Left lung (tissue), 14 donors: ENCODE measurements at places on chromosomes 7 and 10. TPM values are rescaled to one million over a fixed set of nuclear protein-coding genes. Genes with fewer than 3 reads are reported as not detected.

The FEZF1 gene
- not detected for total RNA-seq

The ANKRD22 gene
- total RNA-seq = 5.1 TPM

The HOXA3 gene
- 8.8 TPM for total RNA-seq

The ZCWPW1 gene
- total RNA-seq = 4.1 TPM

The CCDC3 gene
- total RNA-seq = 7.8 TPM

The PTN gene
- 2.1 TPM for total RNA-seq

The VSTM2A gene
- total RNA-seq = not detected

The EPHB4 gene
- 79.1 TPM for total RNA-seq

The OR2A1 gene
- total RNA-seq = not detected

The CPA4 gene
- 0.20 TPM for total RNA-seq

The TRUB1 gene
- total RNA-seq = 11.8 TPM

The TEX47 gene
- not detected for total RNA-seq

GRCh38 chr10:124049484-124049883 lies 43.9 kb downstream of the CHST15 start:
- no peak for DNase-seq

- no peak for DNase-seq
These were observed 99.1 kb downstream of the ALOX5 start for GRCh38 chr10:45473126-45473525.

DNA sequence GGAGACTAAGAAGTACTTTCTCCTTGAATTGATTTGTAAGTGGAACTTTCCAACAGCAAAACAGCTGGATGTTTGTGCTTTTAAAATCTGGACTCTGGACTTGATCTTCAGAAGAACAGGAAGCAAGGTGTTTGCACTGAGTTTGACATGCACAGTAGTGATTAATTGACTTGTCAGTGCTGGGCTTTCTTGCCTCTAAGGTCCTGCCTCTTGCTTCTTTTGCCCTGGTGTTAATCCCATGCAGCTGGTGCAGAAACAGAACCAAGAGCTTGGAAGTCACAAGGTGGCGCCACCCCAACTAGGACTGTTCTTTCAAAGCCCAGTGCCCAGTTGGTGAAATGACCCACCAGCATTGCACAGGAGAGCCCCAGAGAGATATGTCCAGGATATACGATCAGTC lies 66.8 kb upstream of the SEPHS1 start:
- DNase-seq = no peak

- DNase-seq = no peak
These were observed 146.5 kb downstream of the NOC3L start for GRCh38 chr10:94216201-94216600.

DNA sequence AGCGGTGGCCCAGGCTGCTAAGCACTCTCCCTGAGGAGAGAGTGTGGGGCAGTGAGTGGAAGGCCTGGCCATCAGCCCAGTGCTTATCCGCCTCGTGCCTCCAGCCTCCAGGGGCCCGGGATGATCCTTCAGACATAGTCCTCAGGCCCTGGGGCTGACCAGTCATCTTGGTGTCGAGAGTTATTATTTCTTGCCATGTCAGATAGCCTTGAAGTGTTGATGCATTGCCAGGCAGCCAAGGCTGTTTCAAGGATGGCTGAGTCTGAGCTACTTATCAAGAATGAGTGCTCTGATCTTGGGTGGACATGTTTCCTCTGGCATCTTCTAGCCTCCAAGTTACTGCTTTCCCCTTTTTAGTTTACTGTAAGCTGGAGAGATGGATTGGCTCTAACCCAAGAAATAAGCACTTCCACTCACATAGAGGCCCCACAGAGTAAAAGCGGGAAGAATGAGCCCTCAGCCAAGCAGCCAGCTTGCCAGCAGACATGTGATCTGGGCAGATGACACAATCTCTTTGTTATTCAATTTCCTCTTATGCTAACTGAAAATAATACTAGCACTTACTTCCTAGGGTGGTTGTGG lies 136.5 kb upstream of the NAMPT start:
- peak; percentile 83 for DNase-seq

- no peak for DNase-seq
These were observed 37.9 kb downstream of the HBP1 start for GRCh38 chr7:107206706-107207105.

- DNase-seq = no peak
These were observed 64.0 kb upstream of the DNAJB12 start for GRCh38 chr10:72418679-72419078.

GRCh38 chr7:84236398-84236797 lies 41.8 kb upstream of the SEMA3A start:
- DNase-seq = no peak

DNA sequence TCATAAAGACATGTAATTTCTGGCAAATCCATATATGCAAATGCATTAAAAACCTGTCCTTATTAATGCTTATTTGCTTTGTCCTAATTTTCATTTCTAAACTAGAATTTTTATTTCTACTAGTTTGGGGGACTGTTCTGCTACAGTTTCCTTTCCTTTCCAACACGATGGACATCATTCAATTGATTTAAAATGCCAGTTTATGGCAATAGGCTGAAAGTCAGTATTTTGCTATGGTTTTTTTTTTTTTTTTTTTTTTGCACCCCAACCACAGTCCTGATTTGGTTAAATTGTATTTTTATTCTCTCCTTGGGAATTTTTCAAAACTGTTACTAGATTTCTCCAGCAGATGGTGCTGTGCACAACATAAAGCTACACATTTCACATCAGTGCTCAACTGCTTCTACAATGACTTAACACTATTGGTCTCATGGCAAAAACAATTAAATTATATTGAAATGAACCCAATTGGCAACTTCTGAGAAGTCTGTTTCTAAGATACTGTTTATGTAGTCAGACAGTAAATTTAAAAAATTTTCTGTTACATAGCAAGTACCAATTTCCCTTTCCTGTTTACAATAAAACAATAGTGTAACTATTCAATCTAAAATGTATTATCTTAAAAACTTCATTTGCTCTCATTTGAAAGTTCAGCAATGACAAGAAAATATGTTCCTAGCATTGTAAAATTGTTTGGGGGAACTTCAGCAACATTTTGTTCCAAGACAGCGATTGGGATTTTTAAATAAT lies 193.8 kb upstream of the CCDC6 start:
- peak; percentile 69 for DNase-seq

DNA sequence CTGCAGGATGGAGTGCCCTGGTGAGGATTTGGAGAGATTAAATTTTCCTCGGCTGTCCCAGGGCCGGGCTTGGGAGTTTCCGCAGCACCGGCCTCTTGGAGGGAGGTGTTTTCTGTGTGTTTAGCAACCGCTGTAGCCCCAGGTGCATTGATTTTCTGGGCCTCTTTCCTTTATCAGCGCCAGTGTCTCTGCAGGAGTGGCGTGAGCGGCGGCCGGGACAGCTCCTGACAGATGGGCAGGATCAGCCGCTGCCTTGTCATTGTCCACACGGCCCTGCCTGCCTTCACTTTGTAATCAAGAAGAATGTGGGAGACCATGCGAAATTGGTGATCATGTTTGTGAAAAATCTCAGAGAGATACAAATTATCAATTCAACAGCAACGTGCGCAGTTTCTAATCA lies 32.4 kb downstream of the NKX6-2 start:
- DNase-seq = peak; percentile 9

- no peak for DNase-seq
These were observed 1.1 kb upstream of the GIMAP1 start for GRCh38 chr7:150715293-150715692.

DNA sequence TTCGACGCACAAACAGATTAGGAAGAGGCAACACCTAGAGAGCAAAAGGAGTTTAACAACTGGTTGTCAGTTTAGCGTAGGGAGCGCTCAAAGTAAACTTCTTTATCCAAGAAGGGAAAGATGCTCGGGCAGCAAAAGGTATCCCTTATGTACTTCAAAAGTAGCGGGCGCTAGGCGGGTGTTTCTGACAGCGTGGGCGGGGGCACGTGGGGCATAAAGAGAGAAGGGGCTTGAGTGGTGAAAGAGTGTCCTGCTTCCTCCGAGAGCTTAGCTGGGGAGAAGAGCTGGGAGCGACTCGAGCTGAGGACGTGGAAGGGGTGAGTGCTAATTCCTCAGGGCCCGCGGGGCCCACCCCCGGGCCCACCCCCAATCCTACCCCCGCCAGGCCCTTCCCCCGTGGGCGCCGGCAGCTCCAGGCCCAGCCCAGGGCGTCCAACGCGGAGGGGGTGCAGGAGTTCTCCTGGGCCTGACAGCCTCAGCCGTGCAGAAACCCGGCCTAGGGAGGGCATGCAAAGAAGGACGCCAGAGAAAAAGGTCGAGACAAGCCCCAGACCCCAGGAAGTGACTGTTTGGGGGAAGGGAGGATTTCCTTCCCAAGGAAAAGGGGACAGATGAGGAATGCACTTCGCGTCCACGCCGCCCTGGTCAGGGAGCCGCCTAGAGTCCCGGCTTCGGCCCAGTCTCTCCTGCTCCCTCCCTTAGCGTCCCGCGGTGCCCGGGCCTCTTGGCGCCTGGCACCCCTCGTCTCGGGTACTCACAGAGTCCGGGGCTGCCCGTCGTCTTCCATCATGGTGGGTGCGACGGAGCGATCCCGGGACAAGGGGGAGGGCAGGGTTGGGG lies 868 bp downstream of the TIAL1 start:
- peak; percentile 28 for DNase-seq

DNA sequence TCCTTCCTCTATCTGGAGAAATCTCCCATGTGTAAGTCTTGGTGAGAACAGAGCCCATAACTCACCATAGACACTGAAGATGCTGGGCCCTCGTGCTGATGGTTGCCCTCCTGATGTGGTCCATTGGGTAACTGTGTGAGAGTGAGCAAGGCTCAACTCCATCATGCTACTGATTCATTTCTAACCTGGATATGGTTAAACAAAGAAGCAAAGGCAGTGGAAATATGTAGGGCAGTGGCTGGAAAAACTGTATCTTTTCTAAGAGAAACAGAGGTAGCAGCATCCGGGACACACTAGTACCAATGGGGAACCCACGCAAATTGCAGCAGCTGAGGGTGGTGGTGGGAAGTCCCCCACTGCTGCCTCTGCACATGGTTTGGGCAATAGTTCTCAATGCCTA lies 221.7 kb downstream of the KLF6 start:
- DNase-seq = no peak

DNA sequence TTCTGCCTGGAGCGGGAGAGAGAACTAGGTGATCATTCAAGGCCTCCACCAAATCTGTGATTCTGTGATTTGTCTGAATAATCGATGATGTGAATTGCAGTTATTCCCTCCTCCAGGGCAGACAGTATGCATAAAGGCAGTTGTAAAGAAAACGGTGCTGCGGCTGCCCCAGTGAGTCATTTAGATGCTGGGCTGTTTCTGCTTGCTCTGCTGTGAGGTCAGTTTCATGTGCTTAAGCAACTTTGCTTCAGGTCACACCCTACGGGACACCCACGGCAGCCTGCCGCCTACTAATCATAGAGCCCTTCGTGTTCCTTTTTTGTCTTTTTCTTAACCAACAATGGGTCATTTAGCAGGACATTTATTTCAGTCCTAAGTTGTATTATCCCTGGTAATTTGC lies 158.1 kb upstream of the PITRM1 start:
- DNase-seq = no peak

DNA sequence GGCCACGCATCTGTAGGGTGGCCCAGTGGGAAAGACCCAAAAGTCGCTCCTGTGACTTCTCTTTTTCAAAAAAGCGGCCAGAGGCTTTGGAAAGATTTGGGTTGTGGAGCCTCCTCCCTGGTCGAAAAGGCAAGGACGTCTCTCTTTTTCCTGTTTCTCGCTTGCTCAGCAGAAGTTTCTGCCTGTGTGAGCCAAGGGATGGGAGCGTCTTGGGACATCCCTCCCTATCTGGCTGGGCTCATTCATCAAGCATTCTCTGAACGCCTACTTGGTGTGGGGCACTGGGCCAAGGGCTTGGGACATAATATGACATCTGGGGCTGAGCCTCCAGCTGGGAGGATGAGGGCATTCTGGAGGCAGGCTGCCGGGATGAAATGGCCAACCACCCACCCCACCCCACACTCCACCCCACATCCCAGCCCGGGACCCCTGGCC lies 120.9 kb downstream of the C10orf105 start:
- DNase-seq = peak; percentile 76

DNA sequence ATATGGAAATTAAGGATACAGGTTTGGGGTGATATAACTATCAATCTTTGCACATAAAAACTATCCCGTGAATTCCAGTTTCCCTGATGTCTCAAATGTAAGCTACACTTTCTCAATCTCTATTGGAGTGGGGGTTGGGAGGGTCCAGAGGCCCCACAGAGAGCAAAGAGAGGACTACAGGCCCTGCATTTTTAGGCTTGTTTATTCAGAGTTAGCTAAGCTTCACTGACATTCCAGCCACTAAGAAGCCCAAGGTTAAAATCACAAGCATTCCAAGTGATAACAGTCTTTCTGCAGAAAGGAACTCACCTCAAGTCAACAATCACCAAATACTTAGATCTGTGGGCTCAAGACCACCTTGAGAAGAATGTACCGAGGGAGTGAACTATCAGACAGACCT lies 31.6 kb upstream of the LAMB1 start:
- no peak for DNase-seq

DNA sequence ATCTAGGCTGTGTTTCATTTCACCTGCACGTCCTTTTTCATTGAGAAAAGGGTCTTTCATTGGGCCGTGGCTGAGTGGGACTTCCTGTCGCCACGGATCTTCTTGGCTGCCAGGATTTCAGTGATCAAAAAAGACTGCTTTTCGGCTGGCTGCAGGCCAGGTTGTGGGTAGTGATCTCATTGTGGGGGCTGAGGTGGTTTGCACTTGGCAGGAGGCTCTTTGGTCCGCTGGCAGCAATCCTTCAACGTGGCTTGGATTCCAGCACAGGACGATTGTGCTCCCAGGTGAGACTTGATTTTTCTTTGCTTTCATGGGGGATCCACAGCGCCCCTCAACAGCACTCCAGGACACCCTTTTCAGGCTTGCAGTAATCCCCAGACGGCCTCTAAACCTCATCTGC lies 29.0 kb upstream of the ZNF273 start:
- DNase-seq = no peak

- DNase-seq = no peak
These were observed 67.8 kb downstream of the PHTF2 start for GRCh38 chr7:77866370-77866769.

DNA sequence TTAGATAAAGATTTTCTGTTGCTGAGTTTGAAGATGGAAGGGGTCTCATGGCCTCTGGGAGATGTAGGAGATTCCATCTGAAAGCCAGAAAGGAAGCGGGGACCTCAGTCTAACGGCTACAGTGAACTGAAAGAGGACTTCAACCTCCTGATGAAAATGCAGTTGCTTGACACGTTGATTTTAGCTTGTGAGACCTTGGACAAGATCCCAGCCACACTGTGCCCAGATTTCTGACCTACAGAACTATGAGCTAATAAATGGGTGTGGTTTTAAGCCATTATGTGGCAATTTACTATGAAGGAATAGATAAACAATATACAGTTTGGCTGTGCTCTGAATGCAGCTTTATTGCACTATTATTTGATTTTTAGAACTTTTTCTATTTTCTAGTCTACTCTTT lies 342.3 kb upstream of the SEMA3D start:
- DNase-seq = peak; percentile 30
